ENCODE measurements at places on chromosomes 6 and 20.

DNA sequence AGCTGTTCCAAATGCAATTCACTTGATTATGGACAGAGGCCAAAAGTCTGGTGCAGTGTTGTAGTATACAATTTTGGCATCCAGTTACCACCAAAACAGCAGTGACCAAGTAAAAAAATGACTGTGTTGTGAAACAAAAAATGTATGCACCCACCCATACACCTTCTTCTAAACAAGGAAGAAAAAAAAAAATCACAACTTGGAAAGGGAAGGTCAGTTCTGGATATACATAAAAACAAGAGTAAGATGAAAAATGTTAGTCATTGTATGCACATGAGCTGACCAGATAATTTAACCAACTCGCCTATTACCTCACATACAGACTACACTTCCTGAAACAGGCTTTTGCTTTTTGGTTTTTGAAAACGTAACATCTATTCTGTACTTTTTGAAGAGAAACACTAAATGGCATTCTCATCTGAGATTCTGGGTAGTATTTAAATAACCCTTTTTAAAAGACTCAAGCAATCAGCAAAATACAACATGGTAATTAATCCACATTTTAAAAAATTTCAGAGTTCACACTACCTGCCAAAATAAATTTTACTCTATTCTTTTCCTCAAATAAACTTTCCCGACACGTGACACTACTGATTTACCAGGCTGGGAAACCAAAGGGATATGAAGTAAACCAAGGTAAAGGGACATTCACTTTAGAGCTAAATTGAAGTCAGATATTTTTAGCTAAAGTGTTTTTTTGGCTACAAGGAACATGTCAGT, 141.6 kb upstream of the SHLD1 start:
- no peak for DNase-seq

DNA sequence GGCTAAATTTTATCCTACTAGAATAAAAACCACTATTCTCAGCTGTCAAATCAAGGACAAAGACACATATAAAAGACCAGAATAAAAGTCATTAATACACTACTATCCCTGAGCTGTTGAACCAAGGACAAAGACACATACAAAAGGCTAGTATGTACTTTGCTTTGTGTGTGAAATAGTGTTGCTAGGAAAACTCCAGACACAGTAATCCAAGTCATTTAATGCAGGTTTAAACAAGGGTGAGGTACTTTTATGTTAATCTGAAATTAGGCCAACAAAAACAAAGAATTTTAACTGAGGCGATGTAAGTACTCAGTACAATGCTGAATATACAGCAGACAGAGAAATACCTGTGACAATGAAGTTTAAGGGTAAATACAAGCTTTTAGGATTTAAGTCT, 18.9 kb downstream of the GCLC start:
- DNase-seq = no peak

DNA sequence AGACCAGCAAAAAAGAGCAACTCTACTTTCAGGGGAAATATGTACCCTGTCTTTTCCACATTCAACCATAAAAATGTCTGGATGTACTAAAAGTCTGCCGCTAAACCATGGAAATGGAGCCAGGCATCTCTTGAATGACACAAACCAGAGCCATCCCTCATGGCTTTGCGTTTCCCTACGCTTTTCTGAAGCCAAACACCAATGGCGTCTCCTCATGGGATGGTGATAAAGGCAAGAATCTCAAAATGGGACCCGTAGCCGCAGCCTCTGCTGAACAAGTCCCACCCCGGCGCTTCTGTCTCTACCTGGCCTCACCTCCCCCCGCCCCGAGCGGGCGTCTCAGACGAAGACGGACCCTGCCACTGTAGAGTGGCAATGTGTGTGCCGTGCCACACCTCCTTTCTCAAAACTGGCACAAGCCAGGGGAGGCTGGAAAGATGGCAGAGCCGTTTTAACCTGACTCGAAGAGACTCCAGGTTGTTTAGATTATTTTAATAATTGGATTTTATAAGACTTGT, 80.3 kb upstream of the AFDN start:
- no peak for DNase-seq

- no peak for DNase-seq
These were observed 51.6 kb upstream of the TAB2 start for GRCh38 chr6:149265945-149266344.

DNA sequence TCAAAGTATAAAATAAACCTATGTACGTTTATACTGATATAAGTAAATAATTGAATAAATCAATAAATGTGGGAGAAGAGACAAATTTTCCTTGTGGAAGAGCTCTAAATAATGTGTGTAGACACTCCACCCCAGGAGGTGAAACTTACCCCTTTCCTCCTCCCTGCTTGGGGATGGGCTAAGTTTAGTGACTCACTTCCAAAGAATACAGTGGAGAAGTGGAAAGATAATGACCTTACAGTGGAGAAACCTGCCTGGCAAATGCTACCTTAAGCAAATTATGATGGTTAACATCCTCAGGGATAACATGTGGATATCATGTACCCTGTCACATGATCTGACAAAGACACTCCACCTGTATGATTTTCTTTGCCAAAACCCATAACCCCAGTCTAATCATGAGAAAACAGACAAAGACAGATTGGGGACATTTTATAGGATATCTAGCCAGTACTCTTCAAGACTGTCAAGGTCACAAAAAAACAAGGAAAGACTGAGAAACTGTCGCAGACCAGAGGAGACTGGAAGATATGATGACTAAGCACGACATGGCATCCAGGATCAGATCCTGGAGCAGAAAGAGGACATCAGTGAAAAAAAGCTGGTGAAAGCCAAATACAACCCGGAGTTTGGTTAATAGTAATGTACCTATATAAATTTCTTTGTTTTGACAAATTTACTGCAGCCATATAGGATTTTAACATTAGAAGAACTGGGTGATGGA, 195.5 kb upstream of the PRDM1 start:
- no peak for DNase-seq

GRCh38 chr20:38584099-38584763, 3.2 kb downstream of the ADIG start:
- no peak for DNase-seq

DNA sequence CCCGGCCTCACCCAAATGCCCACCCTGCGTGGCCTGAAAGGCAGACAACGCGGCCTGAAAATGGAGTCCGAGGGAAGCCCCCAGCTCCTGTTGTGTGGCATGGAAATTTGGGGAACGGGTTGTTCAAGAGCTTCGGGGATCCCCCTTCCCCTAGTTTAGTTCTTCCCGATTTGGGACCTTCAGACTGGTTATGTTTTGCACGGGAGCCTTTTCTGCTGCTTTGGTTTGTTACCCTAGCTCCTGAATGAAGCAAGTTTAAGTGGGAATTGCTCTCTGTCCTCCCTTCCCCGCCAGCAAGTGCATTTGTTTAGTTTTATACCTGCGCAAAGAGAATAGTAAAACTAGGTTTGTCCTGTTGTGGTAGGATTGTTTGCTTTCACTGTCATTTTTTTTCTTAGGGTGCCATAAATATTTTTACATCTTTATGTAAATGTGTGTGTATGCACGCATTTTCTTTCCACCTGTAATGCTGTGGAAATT, 604 bp downstream of the SH3BGRL2 start:
- no peak for DNase-seq

DNA sequence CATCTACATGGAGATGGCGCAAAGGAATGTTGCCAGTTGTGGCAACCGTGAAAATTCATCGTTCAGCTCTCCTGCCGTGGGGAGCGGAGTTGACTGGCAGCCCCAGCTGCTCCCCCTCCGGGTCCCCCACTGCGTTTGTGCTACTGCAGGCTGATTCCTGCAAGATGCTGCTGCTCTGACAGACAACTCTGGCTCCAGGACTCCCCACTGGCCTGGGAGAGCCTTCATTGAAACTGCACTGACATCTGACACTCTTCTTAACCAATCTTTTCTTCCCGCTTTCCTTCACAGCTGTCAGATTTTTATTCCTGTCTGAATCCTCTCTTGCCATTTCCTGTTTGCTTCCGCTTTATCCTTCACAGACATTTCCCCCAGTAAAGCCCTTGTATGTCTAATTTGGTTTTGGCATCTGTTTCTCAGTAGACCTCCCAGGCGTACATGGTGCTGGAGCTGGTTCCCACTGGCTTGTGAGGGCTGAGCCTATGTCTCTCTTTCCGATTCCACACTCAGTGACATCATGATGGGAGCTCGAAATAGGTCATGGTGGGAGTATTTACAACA, 9.5 kb upstream of the ATRN start:
- no peak for DNase-seq

Measured in activated naive CD4-positive, alpha-beta T cell treated with Interleukin-2 at 50 U/mL for 16 hours (primary cell).